ENCODE measurements at places on chromosomes 7 and 10. TPM values are rescaled to one million over a fixed set of nuclear protein-coding genes. Genes with fewer than 3 reads are reported as not detected.

Gene TCF7L2
- 2.9 TPM for total RNA-seq

Gene MYO1G
- total RNA-seq = not detected

Gene LRIT1
- not detected for total RNA-seq

Gene FAM24B
- total RNA-seq = 48.2 TPM

- DNase-seq = no peak
These were observed 987.7 kb downstream of the TYW1 start for GRCh38 chr7:67984326-67984725.

DNA sequence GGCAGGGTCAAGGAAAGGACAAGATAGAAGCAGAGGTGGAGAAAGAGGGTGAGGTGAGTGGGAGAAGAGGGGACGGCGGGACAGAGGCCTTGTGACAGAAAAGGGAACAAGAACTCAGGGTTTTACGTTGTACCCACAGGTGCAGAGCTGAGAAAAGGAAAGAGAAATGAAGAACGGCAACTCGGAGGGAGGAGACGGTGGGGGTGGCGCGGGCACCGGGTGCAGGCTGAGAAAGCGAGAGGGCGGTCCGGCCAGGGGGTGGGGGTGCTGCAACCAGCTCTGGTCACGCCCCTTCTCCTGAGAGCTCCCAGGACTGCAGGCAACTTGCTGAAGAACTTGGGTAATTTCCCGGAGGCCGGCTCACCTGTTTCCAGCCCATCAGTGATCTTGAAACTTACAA is 65.3 kb downstream of the CARD11 start:
- no peak for DNase-seq

GRCh38 chr7:84170646-84171045 is 23.9 kb downstream of the SEMA3A start:
- no peak for DNase-seq

GRCh38 chr10:6394084-6394483 is 186.0 kb downstream of the PRKCQ start:
- no peak for DNase-seq

DNA sequence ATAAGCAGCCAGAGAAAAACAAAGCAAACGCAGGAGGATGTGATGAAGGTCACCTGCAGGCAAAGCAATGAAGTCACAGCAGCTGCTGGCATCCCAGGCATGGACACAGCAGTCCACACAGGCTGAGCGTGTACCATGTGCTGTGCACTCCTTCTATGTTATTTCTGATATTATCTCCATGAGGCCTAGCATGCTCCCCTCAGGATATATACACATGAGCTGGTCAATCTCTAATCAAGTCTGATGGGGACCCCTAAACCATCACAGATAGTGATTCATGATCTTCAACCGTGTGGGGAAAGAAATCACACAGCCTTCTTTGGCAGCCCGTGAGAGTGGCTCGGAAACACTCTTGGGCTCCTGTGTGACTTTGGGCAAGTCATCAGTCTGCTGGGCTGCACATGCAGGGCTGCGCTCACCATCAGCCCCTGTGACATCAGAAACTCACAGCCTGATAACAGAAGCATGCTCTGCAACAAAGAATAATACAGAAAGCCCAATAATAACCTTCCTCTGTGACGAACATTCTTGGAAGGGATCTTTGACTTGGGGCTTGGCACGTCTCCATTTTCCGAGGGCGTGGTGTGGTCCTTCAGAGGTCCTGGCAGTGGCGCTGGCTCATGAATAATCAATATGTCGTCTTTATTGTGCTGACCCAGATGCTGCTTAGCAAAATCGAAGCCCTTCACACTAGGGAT is 83.0 kb upstream of the ATP6V0A4 start:
- no peak for DNase-seq

DNA sequence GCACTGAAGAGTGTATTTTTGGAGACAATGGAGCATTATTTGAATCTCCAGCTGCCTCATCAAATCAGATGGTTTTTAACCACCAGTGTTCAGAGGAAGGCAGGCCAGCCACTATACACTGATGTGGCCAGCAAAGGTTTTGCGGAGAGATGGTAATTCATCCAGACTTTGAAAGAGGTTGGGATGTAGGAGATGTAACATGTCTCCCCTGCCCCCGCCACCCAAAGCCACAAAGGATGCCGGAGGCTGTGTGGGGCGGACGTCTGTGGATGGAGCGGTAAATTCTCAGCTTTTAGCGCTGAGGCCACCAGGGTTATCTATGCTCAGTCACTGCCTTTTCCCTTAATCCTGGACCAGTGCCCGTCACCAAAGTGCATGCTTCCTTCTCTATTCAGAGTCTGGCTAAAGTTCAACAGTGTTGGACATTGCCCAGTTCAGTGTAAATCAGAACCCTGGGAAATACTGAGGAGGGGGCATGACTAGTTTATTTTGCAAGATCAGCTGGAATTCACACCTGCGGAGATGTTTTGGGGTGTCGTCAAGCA is 3.7 kb upstream of the TRIP6 start:
- no peak for DNase-seq

All from LHCN-M2 (cell line).